NCI-H524 (cell line): ENCODE measurements at places on chromosomes 7 and 10.

GRCh38 chr10:64316416-64316815 lies 795.2 kb downstream of the REEP3 start:
- no peak for DNase-seq

- no peak for DNase-seq
These were observed 117.3 kb downstream of the FANK1 start for GRCh38 chr10:126013489-126014281.

- DNase-seq, result no peak
These were observed 116.5 kb downstream of the SVOPL start for GRCh38 chr7:138584696-138585095.

DNA sequence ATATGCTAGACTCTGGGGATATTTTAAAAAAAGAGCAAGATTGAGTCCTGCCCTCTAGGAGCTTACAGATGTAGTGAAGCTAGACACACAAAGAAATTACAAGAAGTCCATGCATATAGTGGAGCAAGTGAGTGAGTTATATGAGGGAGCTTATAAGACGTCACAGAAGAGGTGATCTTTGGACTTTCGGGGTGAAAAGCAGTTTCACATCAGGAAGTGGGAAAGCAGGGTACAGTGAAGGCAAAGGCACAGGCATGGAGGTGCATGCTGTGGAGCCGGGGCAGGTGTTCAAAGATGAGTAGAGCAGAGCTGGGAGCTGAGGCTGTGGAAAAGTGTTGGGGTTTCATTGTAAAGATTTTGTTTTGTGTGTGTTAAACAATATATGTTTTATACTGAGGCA lies 38.5 kb upstream of the EXOC6 start:
- DNase-seq, result no peak
